ENCODE measurements at places on chromosomes 16 and 17.

GRCh38 chr17:27593857-27594255, 37.1 kb upstream of the LGALS9 start:
- DNase-seq, result no peak

DNA sequence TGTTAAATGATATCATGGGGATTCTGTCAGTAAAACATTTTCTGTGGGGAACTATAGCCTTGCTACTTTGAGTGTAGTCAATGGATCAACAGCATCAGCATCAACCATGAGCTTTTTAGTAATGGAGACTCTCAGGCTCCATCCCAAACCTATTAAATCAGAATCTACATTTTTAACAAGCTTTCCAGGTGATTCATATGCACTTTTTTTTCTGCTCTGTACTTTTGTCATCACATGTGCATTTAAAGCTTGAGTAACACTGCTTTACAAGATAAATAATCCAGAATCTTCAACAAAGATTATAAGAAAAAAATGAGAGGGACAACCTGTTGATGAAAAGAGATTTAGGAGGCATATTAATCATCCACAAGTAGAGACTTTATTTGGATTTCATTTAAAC, 23.5 kb downstream of the NUP93 start:
- DNase-seq, result no peak

DNA sequence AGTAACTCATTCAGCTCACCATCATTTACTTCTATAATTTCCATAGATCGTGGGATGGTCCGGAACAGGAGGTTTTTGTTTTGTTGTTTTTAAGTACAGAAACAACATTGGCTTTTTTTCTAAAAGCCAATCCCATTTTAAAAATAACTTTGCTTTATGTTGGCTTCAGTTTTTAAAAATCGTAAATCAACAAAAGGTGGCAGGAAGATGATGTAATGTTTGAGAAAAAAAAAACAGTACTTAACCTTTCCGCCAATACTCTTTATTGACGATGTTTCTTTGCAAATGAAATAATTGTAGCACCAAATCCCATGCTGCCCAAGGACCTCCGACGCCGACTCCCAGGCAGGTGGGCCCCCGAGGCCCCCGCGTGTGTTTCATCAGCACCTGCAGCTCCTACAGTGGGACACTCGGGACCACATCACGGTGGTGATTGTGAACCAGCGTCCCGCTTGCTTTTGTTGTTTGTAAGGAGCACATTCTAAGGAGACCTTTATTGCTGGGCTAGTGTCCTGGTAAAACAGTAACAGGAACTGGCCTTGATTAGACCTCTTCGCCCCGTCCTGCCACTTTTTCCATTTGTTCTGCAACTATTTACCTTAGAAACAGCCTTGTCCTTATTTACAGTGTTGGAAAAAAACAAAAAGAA, 140.2 kb upstream of the CHMP6 start:
- no peak for DNase-seq

DNA sequence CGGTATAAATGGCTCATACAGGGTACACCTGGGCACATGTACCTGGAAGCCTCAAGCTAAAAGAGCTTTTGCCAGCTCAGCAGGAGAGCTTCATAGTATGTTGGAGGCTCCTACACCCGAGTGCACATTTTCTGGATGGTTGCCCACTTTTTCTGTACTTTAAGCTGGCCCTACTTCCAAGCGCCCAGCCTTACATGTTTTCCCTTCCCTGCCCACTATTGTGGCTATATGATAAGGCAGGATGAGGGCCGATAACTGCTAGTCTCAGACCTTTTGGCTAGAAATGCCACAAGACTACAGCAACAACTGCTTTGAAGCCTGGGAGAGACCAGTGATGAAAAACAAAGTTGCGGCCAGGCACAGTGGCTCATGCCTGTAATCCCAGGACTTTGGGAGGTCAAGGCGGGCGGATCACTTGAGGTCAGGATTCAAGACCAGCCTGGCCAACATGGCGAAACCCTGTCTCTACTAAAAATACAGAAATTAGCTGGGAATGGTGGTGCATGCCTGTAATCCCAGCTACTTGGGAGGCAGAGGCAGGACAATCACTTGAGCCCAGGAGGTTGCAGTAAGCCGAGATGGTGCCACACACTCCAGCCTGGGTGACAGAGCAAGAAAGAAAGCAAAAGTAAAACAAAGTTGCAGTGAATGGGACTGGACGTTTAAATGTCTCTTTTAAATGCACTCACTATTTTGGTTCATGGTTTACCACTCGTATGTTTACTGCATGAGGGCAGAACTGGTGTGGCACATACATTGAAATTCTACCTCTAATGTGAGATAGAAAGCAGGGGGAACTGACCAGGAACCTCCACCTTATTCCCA, 14.2 kb upstream of the MARCHF10 start:
- DNase-seq, result no peak

GRCh38 chr17:15657868-15658267, 26.2 kb downstream of the TRIM16 start:
- DNase-seq, result no peak

- DNase-seq, result no peak
These were observed 1.7 kb downstream of the GPRC5C start for GRCh38 chr17:74433421-74434121.

DNA sequence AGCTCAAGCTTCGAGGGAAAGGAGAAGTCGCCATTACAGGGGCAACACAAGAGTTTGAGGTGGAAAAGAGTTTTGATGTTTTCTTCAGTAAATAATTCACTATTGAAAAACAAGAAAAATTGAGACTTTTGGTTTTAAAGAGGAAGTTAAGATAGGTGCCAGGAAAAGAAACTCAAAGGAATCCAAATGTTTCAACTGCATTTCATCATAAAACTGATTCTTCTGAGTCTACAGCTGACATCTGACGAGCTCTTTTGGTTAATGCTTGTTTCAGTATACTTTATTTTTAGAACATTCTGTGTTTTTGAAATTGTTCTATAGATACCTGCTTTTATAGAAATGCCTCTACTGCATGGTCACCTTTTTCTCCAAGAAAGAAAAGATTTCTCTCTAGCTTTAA, 54.0 kb downstream of the ERN1 start:
- no peak for DNase-seq

- DNase-seq, result no peak
These were observed 4.7 kb upstream of the FAM20A start for GRCh38 chr17:68605914-68606313.

Measured in neural crest cell (in vitro differentiated cells).